ENCODE measurements at places on chromosomes 4 and X. TPM values are rescaled to one million over a fixed set of nuclear protein-coding genes. Genes with fewer than 3 reads are reported as not detected.

The H2AZ1 gene
- polyA plus RNA-seq = 377 TPM

The TEC gene
- polyA plus RNA-seq = 4.8 TPM

The TMEM150C gene
- 22.1 TPM for polyA plus RNA-seq

The GPR173 gene
- polyA plus RNA-seq = 28.1 TPM

The CACNA1F gene
- polyA plus RNA-seq = 0.11 TPM

The GABRG1 gene
- 0.06 TPM for polyA plus RNA-seq

The DGAT2L6 gene
- not detected for polyA plus RNA-seq

The UCHL1 gene
- 105 TPM for polyA plus RNA-seq

The PPEF2 gene
- 0.04 TPM for polyA plus RNA-seq

The FAM133A gene
- not detected for polyA plus RNA-seq

The PRKG2 gene
- 1.7 TPM for polyA plus RNA-seq

The UGT2B17 gene
- not detected for polyA plus RNA-seq

The TACC3 gene
- 55.5 TPM for polyA plus RNA-seq

The AMTN gene
- not detected for polyA plus RNA-seq

The PRDM5 gene
- 18.1 TPM for polyA plus RNA-seq

The MTMR8 gene
- polyA plus RNA-seq = 2.8 TPM

The CCDC158 gene
- 1.1 TPM for polyA plus RNA-seq

The FAAH2 gene
- 9.5 TPM for polyA plus RNA-seq

The MAGEB17 gene
- 0.53 TPM for polyA plus RNA-seq

The NUP62CL gene
- 17.9 TPM for polyA plus RNA-seq

The SH3D19 gene
- 27.6 TPM for polyA plus RNA-seq

The SRPX2 gene
- polyA plus RNA-seq = 11.8 TPM

The PIN4 gene
- polyA plus RNA-seq = 47.6 TPM

The MAGEA11 gene
- polyA plus RNA-seq = 0.03 TPM

The IL9R gene
- polyA plus RNA-seq = 0.16 TPM

The TMEM31 gene
- 1.6 TPM for polyA plus RNA-seq

The WDR44 gene
- 12.4 TPM for polyA plus RNA-seq

The DACH2 gene
- polyA plus RNA-seq = 20.2 TPM

The MAGEB2 gene
- polyA plus RNA-seq = not detected

The NPY5R gene
- 3.9 TPM for polyA plus RNA-seq

The XK gene
- polyA plus RNA-seq = 1.1 TPM

The MAGEC3 gene
- polyA plus RNA-seq = 0.84 TPM

The UGT2B10 gene
- not detected for polyA plus RNA-seq

The FGF13 gene
- 24.7 TPM for polyA plus RNA-seq

The ZCCHC4 gene
- polyA plus RNA-seq = 16.1 TPM

The SSX4B gene
- polyA plus RNA-seq = not detected

The CXCL9 gene
- not detected for polyA plus RNA-seq

The SPP1 gene
- 112 TPM for polyA plus RNA-seq

The TENM3 gene
- 21.5 TPM for polyA plus RNA-seq

The HSFX1 gene
- polyA plus RNA-seq = 3.7 TPM

The HTN3 gene
- polyA plus RNA-seq = not detected

The OTC gene
- not detected for polyA plus RNA-seq

The PPP4R3C gene
- not detected for polyA plus RNA-seq

The HGFAC gene
- polyA plus RNA-seq = 2.1 TPM

The SOD3 gene
- polyA plus RNA-seq = 16.1 TPM

Measured in renal pelvis (tissue), 12 donors.